ENCODE measurements at places on chromosomes 5 and 9.

GRCh38 chr5:68315679-68316271, 100.2 kb downstream of the PIK3R1 start:
- DNase-seq: peak; percentile 10

GRCh38 chr9:111375817-111376564, 46.0 kb upstream of the OR2K2 start:
- no peak for DNase-seq

- no peak for DNase-seq
Observed at GRCh38 chr9:9747787-9748186, 865.0 kb downstream of the PTPRD start.

DNA sequence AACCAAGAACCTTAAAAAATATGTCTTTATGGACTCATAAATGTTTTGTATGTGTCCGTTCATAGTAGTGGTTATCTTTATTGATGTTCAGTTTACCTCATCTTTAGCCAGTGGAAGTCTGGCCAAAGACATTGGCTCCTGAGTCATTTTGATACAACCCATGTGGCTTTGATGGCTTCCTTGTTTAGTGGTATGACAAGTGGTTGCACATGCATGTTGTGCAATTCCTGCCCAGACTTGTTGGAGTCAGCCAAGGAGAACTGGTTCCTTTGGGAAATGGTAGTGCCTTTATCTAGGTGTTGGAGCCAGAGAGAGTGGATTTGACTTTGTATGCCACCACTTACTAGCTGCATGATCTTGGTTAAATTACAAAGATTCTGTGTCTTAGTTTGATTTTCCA, 94.3 kb downstream of the RPS23 start:
- no peak for DNase-seq

- no peak for DNase-seq
Observed at GRCh38 chr5:139900546-139901250, 105.1 kb downstream of the PSD2 start.

DNA sequence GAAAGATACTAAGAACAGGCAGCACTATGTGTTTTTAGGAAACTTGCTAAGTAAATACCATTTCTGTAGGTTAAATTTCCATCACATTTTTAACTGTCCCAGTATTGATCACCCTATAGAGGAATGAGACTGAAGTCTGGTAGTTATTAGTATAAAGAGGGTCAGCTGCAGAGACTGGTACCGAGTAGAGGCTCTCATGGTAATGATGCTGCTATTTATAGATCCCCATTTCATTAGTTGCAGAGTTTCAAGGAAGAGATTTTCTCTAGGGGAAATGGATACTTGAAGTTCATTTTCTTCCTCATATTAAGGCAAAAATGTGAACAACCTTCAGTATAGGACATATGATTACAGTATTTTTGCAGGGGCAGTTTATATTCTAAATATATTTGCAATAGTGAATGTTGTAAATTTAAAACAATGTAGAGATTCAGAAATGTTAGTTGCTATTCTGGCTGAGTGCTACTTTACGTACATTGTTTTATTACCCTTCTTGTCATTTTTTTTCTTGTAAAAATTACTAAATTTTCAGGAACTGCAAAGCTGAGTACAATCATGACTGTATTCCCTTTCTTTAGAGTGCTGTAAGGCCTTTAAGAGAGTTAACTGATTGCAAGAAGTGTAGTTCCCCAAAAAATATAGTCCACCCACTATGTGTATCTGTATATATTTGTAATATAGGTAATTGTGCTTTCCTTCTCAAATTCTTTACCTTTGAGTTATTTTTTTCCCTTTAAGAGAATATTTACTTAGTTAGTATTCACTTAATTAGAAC, 14.7 kb downstream of the PBX3 start:
- no peak for DNase-seq

DNA sequence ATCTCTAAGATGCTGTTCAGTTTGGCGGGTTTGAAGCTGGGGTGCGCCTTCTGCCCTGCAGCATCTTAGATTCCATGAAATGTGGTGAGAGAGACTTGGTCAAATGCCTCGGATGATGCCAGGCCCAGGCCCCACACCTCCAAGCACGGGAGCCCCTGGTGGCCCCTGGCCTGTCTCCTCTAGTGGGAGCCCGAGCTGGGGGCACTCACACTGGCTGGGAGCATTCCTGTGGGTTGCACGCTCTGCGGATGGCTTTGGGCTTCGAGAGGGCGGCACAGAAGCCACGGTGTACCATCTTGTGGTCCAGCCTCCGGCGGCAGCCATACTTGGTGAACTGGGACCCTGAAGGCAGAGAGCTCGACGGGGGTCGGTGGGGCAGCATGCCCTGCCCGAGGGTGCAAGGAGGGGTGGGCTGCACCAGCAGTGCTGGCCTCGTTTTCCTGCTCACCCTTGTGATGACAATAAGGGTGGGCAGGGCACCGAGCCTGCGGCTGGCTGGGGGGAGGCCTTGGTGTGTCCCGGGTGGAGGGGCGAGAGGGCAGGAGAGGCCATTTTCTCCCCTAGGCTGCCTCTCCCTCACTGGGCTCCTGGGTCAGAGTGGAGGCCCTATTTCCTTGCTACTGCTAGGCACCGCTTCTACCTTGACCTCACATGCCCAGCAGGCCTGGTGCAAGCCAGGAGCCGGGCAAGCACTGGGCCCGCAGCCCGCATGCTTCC, 65.8 kb downstream of the ZNF354C start:
- DNase-seq: no peak

DNA sequence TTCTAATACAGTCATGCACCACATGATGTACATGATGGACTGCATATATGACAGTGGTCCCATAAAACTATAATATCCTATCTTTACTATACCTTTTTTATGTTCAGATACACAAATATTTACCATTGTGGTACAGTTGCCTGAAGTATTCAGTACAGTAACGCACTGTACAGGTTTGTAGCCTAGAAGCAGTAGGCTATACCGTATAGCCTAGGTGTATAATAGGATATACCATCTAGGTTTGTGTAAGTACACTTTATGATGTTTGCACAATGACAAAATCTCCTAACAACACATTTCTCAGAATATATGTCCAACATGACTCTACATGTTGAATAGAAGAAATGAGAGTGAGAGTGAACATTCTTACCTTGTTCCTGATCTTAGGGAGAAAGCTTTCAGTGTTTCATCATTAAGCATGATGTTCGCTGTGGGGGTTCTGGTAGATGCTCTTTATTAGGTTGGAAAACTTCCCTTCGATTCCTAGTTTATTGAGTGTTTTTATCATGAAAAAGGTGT, 31.8 kb downstream of the AMBP start:
- no peak for DNase-seq

DNA sequence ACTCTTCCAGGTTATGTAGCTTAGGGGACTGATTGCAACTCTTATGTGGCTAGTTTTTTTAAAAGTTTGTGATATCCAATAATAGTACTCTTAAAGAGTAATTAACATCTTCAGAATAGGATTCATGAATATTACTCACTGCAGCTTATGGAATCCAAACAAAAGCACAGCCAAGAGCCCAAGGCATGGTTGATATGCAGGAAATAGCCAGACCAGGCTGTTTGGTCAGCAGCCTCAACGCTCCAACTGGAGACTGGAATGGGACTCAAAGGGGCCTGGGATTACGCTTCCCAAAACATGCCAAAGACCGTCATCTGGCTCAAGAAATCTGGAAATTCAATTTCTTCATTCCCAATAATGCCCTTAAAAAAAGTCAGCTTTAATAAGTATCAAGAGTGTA, 268.6 kb downstream of the SEC61B start:
- no peak for DNase-seq

DNA sequence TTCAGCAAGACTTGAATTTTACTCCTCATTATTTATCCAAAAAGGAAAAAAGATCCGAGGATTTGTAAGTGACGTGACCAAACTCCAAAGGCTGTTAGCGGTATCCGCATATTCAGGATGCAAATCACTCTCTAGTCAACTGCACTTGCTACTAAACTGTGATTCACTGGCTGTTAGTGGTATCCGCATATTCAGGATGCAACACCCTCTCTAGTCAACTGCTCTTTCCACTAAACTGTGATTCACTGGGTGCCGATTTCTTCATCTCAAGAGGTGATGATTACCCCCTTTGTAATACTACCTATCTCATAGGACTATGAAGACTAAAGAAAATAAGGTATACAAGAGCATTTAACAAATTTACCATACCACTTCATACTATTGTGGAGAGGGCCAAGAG, 5.7 kb downstream of the MAPKAP1 start:
- no peak for DNase-seq

- DNase-seq: no peak
Observed at GRCh38 chr5:154479160-154479943, 1.3 kb upstream of the HAND1 start.

GRCh38 chr5:6086871-6087270, 291.5 kb downstream of the MED10 start:
- DNase-seq: no peak

- DNase-seq: no peak
Observed at GRCh38 chr9:89532478-89532877, 34.6 kb upstream of the SEMA4D start.

GRCh38 chr5:78562714-78563330, 85.8 kb downstream of the LHFPL2 start:
- DNase-seq: no peak

DNA sequence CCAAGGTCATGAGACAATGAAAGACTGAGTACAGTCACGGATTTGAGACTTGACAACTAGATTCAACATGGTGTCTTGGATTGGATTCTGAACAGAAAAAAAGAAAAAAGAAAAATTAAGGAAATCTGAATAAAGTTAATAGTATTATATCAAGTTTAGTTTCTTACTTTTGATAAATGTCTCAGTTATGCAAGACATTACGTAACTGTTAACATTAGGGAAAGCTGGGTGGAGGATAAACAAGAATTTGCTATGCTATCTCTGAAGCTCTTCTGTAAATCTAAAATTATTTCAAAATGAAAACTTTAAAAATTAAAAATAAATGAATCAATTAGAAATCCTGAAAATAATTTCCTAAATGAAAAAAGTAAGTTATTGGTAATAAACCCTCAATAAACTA, 14.4 kb upstream of the DCAF12 start:
- DNase-seq: no peak

DNA sequence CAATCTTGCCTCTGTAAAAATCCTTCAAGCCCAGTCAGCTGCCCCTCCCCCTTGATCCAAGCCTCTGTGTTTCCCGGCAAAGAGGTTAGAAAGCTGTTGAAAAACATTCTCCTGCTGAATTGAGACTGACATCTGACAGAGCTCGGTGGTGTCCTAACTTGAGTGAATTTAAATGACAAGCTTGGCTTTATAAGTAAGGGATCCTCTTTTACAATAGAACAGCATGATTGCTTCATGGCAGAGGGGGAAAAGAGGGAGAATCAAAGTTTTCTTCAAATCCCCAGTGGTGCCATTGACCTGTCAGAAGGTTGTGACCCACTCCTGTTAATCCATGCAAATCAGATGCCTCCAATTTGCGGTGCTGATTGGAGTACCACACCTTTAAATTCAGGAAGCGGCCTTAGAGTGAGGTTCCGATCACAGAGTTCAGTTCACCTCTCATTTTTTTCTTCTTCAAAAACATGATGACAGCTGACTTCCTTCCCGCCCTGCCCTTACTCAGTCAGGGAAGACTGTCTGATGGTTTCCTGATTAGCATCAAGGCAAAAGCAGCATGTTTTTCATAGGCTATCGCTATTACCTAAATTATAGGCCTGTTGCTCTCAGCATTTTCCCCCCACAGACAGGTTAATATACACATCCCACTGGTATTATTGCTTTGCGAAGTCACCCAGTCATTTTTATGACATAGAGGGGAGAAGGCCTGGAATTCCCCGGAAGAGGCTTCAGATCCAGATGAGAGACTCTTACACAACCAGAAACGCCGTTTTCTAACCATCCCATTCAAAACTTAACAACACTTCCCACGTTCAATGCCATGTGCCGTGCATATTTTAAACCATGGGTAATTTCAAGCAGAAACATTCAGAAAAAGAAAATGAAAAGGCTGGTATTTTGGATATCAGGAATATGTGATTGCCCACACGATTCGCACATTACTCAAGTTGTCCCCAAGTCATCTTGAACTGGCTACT, 141.4 kb downstream of the EBF1 start:
- no peak for DNase-seq

DNA sequence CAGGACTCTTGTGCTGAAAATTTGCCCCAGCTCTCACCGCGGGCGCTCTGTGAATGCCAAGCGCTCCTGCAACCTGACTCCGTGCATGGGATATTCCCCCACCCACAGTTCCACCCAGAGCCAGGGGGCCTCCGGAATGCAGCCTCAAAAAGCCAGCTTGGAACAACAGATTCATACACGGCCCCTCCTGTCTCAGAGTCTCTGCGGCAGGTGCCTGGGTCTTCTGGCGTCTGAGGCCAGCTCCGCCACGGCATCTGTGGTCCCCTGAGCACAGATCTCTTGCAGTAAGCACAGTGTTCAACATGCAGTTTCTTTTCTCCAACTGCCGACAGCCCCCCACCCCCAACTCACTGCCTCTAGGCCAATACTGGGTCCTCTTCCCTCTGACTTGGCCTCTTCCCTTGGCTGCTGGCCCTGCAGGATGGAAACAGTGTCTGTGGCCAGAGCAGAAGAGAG, 355.7 kb upstream of the IRX2 start:
- DNase-seq: no peak

DNA sequence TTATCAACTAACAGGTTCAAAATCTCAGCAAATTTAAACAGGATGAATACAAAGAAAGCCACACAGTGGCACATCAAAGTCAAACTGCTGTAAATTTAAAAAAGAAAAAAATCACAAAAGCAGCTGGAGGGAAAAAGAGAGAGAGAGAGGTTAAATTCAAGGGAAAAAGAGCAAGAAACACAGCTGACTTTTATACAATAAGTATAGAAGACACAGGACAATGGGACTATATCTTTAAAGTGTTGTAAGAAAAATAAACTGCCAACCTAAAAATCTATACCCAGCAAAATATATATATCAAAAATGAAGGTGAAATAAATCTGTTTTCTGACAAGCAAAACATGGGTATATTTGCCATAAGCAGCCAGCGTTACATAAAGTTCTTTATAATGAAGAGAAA, 261.5 kb downstream of the TLE1 start:
- no peak for DNase-seq

DNA sequence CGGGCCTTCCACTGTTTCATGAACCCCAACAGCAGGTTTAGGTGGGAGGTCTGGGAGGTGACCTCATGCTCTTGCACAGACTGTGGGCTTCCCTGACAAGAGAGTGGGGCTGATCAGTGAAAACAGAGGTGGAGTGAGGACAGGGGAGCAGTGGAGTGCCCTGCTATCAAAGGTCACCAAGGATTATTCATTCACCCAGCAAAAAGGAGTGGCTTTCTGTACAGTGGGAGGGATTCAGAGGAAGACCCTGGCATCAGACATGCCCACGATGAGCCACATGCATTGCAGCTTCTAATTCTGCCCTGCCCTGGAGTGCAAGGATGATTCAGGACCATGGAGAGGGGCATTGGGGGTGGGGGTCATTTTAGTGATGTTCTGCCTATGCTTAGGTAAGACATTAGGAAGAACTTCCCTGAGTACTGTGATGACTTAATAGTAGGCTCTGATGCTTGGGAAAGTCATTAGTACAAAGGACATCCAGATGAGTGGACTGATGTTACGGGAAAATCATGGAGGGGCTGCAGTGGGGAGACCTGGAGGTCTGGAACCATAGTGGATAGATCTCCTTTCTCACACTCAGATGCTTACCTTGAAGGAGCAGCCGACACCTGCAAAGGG, 12.8 kb downstream of the TRAF1 start:
- DNase-seq: no peak

Data from stimulated activated CD4-positive, alpha-beta T cell treated with anti-CD3 and anti-CD28 coated beads, Interleukin-15, amount 100 ng/mL, for 1 hour (primary cell).